ENCODE measurements at places on chromosomes 16 and 17.
A peak's percentile ranks its signal among the peaks of the same experiment; 100 is the strongest.

DNA sequence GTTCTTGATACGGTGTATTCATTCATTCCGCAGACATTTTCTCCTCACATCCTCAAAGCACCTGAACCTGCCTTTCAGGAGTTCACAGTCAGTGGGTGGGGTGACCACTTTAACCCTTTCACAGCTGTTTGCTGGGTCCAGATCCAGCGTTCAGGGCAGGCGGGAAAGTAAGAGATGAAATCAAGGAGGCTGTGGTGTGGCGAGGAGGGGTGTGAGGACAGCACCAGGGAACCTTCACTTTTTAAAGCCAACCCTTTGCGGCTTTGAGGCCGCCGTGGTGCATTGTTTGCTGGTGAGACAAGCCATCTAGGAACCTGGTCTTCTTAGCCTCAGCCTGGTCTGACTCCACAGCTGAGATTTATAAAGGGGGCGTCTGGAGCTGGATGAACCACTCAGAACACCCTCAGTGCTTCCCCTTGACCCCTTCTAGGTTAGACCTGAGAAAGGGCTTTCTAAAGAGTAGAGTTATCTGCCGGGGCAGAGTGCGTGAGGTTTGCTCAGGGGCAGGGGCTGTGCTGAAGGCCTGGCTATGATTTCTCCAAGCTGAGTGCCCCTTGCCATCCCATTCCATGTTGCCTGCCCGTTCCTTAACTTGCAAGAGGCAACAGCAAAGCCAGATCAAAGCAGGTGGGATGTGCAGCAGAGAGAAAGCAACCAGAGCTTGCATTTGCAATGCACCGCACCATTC lies 933 bp downstream of the CCR7 start:
- DNase-seq, result peak; percentile 55

DNA sequence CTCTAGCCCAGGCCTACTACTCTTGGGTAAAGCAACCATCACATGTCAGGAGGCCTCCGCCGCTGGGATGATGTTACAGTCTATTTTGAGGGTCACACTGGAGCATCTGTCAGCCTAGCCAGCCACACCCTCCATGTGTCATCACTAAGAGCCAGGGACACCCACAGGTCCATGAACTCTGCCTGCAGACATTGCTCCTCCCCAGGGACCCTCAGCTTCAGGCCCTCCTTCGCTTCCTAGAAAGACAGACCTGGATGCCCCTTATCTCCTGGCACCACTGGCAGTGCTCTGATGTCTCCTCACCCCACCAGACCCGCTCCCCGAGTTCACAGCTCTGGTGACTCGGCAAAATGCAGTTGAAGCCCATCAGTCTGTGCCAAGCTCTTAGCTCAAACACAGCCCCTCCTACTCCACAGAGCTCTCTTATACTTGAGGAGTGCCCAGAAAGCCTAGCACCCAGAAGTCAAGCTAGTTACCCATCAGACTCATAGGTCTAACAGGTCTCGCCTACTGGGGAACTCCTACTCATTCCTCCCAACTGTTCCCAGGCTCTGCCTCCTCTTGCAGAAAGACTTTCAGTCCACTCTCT lies 5.9 kb downstream of the RANBP10 start:
- DNase-seq, result no peak

DNA sequence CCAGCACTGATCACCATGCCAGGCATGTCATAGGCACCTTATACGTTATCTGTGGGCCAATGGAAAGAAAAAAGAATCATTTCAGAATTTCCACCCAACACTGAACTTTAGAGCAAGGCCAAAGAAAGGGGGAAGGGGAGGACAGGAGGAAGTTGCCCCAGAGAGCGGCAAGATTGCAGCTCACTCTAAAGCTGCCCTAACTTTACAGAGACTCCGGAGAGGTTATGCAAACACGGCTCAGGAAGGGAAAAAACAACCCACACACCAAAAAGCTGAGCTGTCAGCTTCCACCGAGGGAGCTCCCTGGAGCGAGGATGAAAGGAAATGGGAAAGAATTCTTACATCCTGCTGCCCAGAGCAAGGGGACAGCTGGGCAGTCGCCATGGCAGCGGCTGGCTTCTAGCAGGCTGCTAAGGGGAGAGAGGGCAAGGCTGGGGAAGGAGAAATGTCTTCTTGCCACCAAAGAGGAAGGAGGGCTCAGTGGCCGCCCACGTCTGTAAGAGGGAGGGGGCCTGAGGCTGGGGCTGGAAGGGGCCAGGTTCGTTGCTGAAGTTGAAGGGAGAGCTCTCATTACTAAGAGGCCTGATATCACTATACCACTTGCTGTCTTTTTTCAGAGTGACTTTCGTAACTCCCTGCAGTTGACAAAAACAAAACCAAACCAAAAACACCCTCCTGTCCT lies 18.2 kb downstream of the COTL1 start:
- peak; percentile 84 for DNase-seq

DNA sequence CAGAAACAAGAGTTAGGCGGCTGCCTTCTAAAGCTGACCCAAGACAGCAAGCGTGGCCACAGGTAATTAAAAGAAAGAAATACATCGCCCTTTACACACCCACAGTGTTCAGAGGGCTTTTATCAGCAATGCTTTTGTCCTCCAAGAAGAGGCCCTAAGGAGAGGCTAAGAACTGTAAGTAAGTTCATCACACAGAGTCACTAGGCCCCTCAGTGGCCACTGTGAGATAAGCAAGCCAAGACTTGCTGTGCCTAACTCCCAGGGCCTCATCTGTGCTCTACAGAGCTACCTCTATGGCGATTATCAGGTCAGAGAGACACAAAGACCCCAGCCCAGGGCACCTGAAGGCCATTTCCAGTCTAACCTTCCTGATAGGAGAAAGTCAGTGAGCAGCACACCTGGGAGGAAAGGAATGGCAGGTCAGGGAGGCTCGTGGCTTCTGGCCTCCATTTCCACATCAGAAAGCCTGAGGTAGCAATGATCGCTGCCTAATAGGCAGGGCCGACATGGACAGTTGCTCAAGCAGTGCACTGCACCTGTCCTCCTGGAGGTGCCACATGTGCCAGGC lies 545.2 kb upstream of the CDH11 start:
- no peak for DNase-seq

DNA sequence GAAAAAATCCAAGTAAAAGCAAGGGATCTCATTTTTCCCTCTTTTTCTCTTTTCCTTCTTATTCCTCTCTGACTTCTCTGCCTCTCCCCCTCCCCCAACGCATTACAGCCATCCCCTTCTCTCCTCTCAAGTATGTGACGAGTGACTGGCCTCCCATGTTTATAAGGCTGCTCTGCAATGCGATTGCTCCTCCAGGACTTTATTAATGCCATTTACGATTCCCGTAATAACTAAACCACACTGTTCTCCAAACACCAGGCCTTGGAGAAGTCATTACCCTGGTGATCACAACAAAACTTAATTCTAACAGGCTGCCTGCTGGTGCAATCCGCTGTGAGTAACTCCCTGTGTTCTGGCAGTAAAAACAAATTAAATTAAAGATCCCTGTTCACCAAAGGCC lies 88.8 kb downstream of the HS3ST3B1 start:
- no peak for DNase-seq

DNA sequence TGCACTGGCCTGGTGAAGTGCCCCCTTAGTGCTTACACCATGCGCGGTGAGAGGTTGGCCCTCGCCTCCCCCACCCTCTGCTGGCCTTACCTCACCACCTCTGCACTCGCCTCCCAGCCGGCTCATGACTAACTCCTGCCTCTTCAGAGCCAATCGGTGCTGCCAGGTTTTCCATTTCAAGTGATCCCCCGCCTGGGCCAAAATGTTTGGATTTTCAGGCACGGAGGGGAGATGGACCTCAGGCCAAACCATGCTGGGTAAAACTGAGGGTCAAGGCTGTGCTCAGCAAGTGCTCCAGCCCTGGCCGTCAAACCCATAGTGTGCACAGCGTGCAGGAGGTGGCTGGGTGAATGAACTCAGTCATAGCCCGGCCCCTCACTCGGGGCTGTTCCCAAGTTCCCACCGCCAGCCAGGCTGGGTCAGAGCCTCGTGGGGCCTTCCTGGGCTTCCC lies 175.4 kb downstream of the SEC14L1 start:
- DNase-seq, result no peak

DNA sequence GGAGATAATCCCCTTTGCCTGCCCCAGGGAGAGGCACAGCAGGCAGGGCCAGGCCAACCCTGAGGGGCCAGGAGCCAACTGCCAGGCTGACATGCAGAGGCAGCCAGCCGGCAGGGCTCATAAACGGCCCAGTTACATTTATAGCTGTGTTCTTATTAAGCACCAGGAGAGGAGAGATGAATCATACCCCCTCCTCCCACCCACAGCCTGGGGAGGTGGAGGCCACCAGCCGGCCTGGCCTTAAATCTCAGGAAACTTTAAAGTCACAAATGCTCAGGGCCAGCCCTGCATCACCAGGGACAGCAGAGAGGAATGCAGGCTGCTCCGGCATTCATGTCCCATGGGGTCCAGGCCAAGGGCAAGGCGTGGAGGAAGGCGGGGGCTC lies 177.2 kb downstream of the TMEM132E start:
- no peak for DNase-seq

DNA sequence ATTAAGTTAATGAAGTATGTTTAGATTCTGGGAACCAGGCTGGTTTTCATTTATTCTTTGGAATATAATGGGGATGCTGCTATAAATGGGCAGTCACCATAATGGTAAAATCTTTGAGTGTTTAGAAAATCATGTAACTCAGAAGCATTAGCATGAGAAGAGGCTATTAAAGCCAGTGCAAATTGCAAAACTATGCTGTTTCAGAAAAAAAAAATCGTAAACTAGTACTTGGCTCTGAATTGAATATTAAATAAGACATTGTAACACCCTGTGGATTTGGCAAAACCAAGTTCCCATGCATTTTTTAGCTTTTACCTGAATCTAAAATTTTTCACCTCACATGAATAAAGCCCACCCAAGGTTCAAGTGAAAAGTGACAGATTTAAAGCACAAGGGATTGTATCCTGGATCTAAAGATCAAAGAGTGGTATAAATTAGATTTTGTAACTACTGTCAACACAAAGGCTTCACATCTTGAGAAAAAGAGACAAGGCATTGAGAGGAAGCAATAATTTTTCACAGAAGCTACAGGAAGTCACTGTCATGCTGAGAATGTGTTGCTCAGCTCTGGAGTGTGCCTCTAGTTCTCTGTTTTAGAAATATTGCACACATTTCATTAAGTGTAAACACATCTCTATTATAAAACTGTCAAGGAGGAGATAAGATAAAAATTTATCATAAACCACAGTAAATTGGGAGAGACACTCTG lies 142.2 kb downstream of the ABCA8 start:
- no peak for DNase-seq

DNA sequence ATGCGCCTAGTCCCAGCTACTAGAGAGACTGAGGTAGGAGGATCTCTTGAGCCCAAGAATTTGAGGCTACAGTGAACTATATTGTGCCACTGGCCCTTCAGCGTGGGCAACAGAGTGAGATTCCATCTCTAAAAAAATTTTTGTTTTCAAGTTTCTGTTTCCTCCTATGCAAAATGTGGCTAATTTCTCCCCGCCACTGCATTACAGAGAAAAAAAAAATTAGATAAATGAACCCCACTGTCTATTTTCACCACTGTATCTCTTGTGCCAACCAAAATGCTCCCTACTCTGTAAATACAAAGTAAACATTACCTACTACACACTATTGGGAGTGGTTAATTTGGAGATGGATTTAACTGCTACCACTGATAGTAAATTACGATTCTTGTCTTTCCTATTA lies 2.0 kb downstream of the MARF1 start:
- no peak for DNase-seq

- DNase-seq, result peak; percentile 64
These were observed 38.6 kb upstream of the FA2H start for GRCh38 chr16:74813109-74813641.

DNA sequence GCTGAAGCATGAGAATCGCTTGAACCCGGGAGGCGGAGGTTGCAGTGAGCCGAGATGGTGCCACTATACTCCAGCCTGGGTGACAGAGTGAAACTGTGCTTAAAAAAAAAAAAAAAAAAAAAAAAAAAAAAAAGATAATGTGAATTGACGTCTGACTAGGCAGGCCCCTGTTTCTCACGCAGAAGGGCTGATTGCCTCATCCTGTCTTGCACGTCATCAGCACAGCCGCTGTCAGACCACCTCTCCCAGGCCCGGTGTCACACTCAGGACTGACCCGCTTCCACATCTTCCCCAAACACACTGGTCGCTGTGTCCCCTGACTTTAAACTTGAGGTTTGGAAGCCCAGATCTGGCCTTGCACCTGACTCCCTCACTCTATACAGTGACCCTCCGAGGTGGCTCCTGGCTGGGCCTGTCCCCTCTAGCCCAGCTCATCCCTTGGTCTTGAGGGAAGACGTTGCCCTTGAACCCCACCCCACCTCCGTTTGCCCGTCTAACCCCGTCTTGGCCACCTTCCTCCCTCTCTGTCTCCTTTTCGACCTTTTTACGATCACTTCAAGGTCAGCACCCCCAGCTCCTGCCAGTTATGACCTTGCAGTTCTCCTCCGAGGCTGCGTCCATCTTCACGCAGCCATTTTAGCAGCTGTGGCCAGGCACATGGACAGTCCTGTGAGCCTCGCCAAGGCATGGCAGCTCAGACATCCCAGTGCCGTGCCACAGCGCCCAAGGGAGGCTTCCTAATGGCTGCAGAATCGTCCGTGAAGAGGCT lies 149.9 kb upstream of the PLCG2 start:
- no peak for DNase-seq

GRCh38 chr16:2341456-2342447 lies 1.2 kb upstream of the ABCA3 start:
- no peak for DNase-seq

- DNase-seq, result peak; percentile 27
These were observed 19.2 kb downstream of the ZC3H18 start for GRCh38 chr16:88589441-88589840.

DNA sequence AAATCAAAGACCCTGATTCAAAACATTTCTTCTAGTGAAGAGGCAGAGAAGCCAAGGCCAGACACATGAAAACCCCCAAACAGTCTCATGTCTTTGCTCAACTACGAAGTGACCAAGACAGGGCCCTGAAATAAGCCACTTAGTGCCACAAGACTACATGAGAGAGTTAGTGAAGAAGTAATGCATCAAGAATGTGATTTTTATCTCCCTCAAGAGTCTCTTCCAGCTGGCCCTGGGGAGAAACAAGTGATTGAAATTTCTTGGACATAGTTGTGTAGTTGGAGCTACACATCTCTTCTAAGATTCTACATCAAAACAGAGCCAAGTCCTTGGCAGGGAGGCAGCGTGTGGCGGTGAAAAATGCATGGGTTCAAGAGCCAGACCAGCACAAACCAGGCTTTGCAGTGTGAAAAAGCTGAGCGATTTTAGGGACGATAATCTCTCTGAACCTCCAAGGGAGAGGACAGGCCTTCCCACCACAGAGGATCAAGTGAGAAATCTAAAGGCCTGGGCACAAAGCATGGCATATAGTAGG lies 30.6 kb downstream of the LYRM1 start:
- no peak for DNase-seq

- no peak for DNase-seq
These were observed 243.5 kb upstream of the CCL2 start for GRCh38 chr17:34011599-34011998.

- DNase-seq, result no peak
These were observed 908 bp downstream of the FKBP10 start for GRCh38 chr17:41813699-41814124.

Data from T-helper 2 cell treated with Interferon-gamma antibody and Interleukin-4, amounts not matched to agents 5 μg/mL and 100 μg/mL, for 36 hours (primary cell).